ENCODE measurements at places on chromosomes 6 and 20. TPM values are rescaled to one million over a fixed set of nuclear protein-coding genes. Genes with fewer than 3 reads are reported as not detected.

The KCNS1 gene
- not detected for total RNA-seq

The OSTM1 gene
- 29.3 TPM for total RNA-seq

The MOXD1 gene
- total RNA-seq = 19.5 TPM

The ERGIC3 gene
- 412 TPM for total RNA-seq

The MMP24 gene
- total RNA-seq = 1.4 TPM

The CDSN gene
- total RNA-seq = not detected

The IPCEF1 gene
- total RNA-seq = 0.22 TPM

The CPNE5 gene
- 0.76 TPM for total RNA-seq

The TRMT6 gene
- 7.4 TPM for total RNA-seq

The GSTA4 gene
- 69.5 TPM for total RNA-seq

The CYP39A1 gene
- 8.4 TPM for total RNA-seq

The DNAAF9 gene
- 13.5 TPM for total RNA-seq

The MYL9 gene
- total RNA-seq = 75.1 TPM

The BTN1A1 gene
- not detected for total RNA-seq

The PLG gene
- total RNA-seq = not detected

The RIPPLY2 gene
- under 0.01 TPM for total RNA-seq

The TRIM15 gene
- total RNA-seq = not detected

The CASS4 gene
- total RNA-seq = 0.11 TPM

The ZBTB24 gene
- total RNA-seq = 10.9 TPM

The PTCRA gene
- total RNA-seq = not detected

The FAM217A gene
- not detected for total RNA-seq

The FGD2 gene
- not detected for total RNA-seq

The PRPH2 gene
- total RNA-seq = 2.5 TPM

The ME1 gene
- total RNA-seq = 20.4 TPM
